ENCODE measurements at places on chromosomes 3 and 15.

- no peak for DNase-seq
Observed at GRCh38 chr15:73608941-73609340, 24.2 kb downstream of the NPTN start.

- DNase-seq = no peak
Observed at GRCh38 chr15:71212146-71212545, 96.9 kb downstream of the THSD4 start.

DNA sequence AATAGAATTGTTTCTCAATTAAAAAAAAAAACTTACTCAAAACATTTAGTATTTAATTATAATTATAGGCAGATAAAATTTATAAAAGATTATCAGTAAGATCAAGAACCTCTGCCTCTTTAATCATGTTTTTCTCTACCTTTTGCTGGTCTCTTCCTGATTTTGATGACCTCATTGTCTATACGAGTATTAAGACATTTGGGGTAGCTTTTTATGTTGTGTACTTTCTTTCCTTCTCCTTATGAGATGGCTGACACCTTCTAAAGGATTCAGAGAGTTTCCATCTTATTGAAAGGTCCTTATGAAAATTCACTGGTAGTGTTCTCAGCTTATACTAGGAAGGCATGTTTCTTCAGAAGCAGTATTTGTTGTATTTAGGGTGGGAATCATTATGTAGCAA lies 426.3 kb downstream of the LPP start:
- DNase-seq = no peak

DNA sequence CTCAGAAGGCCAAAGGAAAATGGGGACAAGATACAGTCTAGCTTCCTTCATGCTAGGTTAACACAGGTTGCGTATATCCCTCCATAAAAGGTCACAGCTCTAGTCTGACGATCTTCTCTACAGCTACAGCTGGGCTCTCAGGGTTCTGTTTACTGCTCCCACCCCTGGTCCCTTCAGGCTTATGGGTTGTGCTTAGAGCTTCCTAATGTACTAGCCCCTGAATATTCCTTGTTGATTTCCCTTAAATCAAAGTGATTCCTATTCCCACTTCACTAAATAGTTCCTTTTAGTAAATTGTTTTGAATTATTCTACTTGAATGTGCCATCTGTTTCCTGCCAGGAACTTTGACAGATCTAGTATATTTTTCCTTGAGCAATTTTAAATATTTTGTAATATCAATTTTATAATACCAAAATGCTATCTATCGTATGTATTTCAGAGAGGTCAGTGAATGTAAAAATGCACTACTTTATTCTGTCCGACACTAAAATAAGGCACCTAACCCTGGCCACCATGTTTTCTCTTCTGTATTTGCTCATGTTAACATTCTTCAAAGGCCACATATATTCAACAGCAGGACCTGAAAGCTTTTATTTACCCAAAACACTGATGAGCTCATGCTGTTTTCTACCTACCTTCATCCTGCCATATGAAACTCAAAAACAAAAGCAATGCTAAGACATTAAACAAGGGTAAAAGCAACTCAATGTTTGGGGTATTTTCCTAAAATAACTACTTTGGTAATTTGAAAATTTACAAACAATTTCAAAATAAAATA lies 92.8 kb upstream of the TGFBR2 start:
- no peak for DNase-seq

GRCh38 chr15:70116317-70116716 lies 18.6 kb upstream of the TLE3 start:
- no peak for DNase-seq

- no peak for DNase-seq
Observed at GRCh38 chr3:171736556-171736955, 73.7 kb downstream of the PLD1 start.

DNA sequence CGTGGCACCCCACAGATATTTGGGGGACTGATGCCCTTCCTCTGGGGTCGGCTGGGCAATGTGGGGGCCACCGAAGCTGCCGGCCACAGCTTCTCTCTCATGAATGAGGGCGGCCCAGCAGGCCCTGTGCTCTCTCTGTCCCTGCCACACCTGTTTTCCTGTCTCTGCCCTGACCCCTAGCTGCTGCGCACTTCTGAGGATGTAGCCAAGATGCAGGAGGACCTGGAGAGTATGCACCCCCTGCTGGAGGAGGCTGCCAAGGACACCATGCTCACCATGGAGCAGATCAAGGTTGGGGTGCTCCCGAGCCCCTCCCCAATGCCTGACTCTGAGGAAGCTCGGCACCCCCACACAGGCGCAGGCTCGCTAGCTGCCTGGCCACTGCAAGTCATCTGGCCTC lies 59.7 kb downstream of the SEMA3G start:
- DNase-seq = no peak

- no peak for DNase-seq
Observed at GRCh38 chr3:10420745-10421475, 84.5 kb downstream of the ATP2B2 start.

- no peak for DNase-seq
Observed at GRCh38 chr3:140207541-140207940, 272.6 kb downstream of the CLSTN2 start.

DNA sequence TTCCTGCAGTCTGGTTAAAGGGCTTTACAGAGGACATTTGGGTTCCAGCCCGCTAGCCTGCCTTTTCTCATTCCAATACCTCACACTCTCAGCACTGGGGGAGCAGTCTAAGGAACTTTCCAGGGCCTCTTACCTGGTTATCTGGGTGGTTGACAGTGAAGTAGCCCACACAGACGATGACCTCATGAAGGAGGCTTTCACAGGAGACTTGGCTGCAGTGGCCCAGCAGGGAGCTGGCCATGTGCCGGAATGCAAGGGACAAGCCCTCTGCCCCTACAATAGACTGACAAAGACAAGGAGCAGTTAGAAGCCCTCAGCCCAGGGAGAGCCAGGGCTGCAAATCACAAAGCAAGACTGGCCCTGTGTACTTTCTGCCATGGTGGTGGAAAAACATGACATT lies 39.5 kb downstream of the ISL2 start:
- DNase-seq = no peak

DNA sequence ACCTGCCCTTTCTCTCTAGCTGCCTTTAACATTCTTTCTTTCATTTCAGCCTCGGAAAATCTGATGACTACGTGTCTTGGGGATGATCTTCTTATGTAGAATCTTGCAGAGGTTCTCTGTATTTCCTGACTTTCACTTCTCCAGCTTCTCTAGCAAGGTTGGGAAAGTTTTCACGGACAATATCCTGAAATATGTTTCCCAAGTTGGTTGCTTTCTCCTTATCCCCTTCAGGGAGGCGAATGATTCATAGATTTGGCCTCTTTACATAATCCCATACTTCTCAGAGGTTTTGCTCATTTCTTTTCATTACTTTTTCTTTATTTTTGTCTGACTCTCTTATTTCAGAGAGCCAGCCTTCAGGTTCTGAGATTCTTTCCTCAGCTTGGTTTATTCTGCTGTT lies 62.1 kb upstream of the CCDC54 start:
- no peak for DNase-seq

GRCh38 chr3:194872669-194872977 lies 186.9 kb downstream of the FAM43A start:
- DNase-seq = no peak

GRCh38 chr3:5186858-5187155 lies 700 bp upstream of the EDEM1 start:
- no peak for DNase-seq

DNA sequence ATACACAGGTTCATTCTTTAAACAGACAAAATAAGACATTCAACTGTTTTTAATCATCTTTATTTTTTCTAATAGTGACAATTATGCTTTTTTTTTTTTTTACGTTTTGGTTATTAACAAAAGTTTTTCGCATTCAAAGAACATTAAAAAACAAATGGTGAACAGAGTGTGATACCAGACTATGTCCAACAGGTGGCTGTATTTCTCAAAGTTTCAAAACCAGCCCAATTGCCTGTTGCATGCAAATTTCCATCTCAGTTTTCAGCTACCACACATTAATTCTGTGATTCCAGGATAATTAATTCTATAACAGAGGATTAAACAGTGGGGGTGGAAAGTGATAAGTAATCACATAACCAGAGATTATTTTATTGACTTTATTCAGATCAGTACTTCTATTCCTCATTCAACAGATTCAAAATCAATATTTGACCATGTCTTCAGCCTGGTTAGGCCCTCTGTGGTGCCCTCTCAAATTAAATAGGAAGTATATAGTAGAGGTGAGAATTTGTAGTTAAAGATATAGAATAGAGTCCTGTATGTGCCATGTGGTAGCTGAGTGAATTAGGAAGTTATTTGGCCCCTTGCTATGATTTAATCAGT lies 122.2 kb upstream of the DCBLD2 start:
- no peak for DNase-seq

GRCh38 chr3:173703771-173704170 lies 306.2 kb downstream of the NLGN1 start:
- DNase-seq = no peak

GRCh38 chr15:45522328-45523165 lies at the start of gene SLC30A4:
SLC30A4 (minus strand) TSS chr15:45522755; CDS start chr15:45522354, 401 bp downstream.
- peak; percentile 26 for DNase-seq

DNA sequence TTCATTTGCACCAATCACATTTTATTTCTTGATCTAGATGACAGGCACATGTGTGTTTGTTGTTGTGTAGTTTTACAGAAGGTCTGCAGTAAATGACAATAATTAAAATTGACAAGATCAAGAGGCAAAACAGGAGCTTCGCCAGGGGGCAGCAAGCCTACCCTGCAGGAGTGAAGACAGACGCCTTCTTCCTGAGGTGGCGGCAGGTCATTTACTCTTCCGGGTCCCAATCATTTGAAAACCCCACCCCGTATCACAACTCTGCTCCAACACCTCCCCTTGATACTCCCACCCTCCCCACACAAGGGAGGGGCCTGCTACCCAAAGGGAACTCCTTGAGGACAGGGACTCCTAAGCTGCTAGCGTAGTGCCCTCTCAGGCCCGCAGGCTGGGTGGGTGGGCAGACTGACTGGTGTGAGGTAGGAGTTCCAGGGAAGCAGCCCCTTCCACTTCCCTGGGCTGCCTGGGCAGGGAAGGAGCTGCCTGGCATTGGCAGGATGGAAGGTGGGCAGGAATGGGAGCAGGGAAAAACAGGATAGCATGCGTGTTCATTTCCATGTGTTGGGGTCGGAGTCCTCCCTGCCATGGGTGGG lies 13.1 kb downstream of the CHDH start:
- DNase-seq = no peak

GRCh38 chr3:56854856-56855611 lies 53.3 kb upstream of the ARHGEF3 start:
- DNase-seq = no peak

- DNase-seq = no peak
Observed at GRCh38 chr3:60333710-60334109, 917.5 kb downstream of the FHIT start.

GRCh38 chr15:54150255-54150654 lies 172.0 kb downstream of the UNC13C start:
- DNase-seq = no peak

GRCh38 chr3:9400616-9401015 lies 3.2 kb downstream of the SETD5 start:
- DNase-seq = no peak

DNA sequence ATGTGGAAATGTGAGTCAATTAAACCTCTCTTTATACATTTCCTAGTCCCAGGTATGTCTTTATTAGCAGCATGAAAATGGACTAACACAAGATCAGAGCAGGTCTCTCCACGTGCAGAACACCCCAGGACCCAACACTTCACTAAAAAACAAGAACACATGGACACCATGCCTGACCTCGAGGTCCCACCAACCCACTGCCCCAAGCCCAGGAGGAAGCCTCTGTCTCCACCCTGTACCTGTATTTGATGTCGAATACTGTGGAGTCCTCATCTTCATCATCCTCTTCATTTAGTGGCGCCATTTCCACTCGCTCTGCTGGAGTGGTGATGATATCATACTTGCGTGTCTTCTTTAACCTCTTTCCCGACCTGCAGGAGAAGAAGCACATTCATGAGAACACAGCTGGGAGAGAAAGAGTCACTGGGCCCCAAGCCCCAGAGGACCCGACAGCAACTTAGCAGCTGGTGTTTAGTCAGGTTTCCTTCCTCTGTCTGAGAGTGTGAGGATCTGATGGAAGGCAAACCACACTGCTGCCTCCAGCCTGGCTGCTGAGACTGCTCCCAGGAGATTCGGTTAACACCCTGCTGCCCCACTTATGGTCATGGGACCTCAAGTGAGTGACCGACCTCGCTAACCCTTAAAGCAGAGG lies 25.5 kb downstream of the FAM174B start:
- DNase-seq = no peak

DNA sequence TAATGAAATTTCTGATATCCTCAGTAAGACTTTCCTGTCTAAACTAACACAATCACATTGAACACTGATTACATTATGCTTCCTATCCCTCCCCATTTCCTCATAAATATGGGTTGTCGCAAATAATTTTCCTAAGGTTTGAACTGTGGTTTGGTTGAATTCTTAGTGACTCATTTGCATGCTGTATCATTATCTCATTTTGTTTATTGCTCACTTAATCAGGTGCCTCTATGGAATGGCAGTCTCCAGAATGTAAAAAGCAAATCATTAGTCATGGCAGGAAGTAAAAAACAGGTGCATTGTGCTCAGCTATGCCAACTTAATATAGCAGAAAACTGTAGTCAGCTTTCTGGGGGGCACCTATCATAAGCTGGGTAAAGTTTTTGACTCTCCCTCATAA lies 216.0 kb upstream of the ZBTB20 start:
- DNase-seq = no peak

DNA sequence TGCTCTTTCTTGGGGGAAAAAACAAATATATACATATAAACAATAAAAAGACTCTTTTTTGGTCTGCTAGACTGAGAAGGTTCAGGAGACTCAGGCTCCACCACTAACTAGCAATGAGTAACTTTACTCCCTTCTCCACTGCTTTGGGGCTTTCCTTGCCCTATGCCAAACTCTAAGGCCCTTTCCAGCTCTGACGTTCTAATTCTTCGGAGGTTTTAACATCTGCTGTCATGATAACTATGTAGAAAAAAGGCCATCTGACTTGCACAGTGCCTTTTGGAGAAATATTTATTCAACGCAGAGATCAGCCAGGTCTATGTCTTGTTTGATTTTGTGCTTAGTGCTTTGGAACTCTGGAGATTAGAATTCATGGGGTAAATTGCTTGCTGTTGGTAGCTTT lies 156.2 kb downstream of the TMCO5A start:
- DNase-seq = no peak

DNA sequence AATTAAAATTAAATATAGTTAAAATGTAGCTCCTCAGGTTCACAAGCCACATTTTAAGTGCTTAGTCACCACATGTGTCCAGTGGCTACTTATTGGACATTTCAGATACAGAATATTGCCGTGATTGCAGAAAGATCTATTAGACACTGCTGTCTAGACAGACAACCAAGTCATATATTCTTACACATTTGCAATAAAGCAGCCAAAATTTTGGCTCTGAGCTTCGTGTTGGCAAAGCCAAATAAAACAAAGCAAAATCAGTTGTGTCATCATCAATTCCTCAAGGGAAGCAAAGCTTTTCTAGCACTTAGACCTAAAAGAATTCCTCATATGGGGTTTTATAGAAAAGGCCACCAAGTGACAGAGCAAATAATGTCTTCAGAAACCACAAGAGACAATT lies 193.1 kb upstream of the LPP start:
- DNase-seq = no peak

DNA sequence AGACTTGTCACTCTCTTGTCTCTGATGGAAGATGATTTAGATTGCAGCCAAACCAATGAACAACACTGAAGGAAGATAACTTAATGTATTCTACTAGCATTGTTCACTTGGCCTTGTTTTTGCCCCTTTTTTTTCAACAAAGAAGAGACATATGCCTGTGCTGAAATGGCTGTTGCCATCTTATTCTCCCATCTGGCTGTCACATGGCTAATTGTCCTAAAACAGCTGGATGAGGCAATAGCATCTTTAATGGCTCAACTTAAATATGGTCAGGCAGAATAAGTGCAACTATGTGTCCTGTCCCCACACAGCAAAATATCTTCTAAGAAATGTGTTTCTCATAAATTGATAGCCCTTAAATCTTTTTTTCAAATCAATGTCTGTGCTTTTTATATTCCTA lies 576.9 kb downstream of the TUSC7 start:
- no peak for DNase-seq

All from stimulated activated CD4-positive, alpha-beta T cell treated with anti-CD3 and anti-CD28 coated beads, Interleukin-4, amount 100 ng/mL, for 48 hours (primary cell).